ENCODE measurements at places on chromosomes 5 and 9. TPM values are rescaled to one million over a fixed set of nuclear protein-coding genes. Genes with fewer than 3 reads are reported as not detected.

GRCh38 chr9:120351106-120351505, 228.9 kb downstream of the CDK5RAP2 start:
- DNase-seq = no peak

- DNase-seq = no peak
Observed at GRCh38 chr9:37839496-37840461, 39.2 kb downstream of the DCAF10 start.

GRCh38 chr9:13524245-13524644, 244.8 kb upstream of the MPDZ start:
- DNase-seq = no peak

GRCh38 chr9:109387206-109387605, 66.3 kb upstream of the EPB41L4B start:
- no peak for DNase-seq

The TMEM174 gene
- polyA plus RNA-seq = 12.9 TPM

The FBXL7 gene
- polyA plus RNA-seq = 29.8 TPM

- no peak for DNase-seq
Observed at GRCh38 chr5:145227881-145228280, 607.3 kb downstream of the PRELID2 start.

- no peak for DNase-seq
Observed at GRCh38 chr9:81824802-81825730, 103.2 kb upstream of the SPATA31D4 start.

The IL33 gene
- polyA plus RNA-seq = 14.1 TPM

The BTNL3 gene
- polyA plus RNA-seq = 0.10 TPM

DNA sequence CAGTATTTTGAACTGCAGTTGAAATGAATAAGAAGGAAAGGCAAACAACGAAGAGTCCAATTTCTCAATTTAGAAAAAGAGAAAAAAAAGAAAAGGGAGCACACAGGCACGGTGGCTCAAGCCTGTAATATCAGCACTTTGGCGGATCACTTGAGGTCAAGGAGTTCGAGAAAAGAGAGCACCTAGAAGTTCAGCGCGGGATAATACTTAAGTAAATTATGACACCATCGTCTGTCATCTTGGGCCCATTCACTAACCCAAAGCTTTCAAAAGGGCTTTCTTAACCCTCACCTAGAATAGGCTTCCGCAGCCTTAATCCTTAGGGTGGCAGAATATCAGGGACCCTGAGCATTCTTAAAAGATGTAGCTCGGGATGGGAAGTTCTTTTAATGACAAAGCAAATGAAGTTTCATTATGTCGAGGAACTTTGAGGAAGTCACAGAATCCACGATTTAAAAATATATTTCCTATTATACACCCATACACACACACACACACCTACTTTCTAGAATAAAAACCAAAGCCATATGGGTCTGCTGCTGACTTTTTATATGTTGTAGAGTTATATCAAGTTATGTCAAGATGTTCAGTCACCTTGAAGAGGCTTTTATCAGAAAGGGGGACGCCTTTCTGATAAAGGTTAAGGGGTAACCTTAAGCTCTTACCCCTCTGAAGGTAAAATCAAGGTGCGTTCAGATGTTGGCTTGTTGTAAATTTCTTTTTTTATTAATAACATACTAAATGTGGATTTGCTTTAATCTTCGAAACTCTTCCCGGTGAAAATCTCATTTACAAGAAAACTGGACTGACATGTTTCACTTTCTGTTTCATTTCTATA, 602 bp upstream of the CD274 start:
- no peak for DNase-seq

The S100Z gene
- 0.27 TPM for polyA plus RNA-seq

DNA sequence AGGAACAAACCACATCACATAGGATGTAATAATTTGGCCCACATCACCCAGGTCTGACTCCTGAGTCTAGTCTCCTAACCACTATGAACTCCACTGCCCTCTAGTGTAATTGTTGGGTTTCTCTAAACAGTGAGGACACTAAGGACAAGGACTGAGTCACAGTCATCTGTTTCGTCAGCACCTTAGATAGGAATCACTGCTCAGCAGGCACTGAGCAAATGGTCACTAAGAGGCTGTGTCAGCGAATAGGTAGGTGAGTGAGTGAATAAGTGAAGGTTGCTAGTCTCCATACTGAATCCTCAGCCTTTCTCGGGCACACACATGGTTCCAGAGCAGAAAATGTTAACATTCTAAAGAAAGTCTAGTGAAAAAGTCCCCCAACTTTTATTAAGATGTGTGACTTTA, 278.6 kb downstream of the SPOCK1 start:
- DNase-seq = no peak

Data from left renal cortex interstitium (tissue), 4 donors.